Right kidney (tissue), 9 donors: ENCODE measurements at places on chromosomes 12 and 14.

GRCh38 chr12:84157170-84157569 lies 755.4 kb downstream of the SLC6A15 start:
- no peak for DNase-seq

- DNase-seq: no peak
Observed at GRCh38 chr14:105204931-105205672, 24.0 kb upstream of the NUDT14 start.

GRCh38 chr12:112937741-112938719 lies at the start of gene OAS3:
TSS of gene OAS3 (plus strand) at chr12:112938474. CDS start at chr12:112938531, 57 bp downstream.
- DNase-seq: peak; percentile 81

GRCh38 chr12:123063535-123063934 lies 83.1 kb downstream of the ARL6IP4 start:
- DNase-seq: no peak

- peak; percentile 67 for DNase-seq
Observed at GRCh38 chr12:45725631-45726602, 3.6 kb upstream of the ARID2 start.

DNA sequence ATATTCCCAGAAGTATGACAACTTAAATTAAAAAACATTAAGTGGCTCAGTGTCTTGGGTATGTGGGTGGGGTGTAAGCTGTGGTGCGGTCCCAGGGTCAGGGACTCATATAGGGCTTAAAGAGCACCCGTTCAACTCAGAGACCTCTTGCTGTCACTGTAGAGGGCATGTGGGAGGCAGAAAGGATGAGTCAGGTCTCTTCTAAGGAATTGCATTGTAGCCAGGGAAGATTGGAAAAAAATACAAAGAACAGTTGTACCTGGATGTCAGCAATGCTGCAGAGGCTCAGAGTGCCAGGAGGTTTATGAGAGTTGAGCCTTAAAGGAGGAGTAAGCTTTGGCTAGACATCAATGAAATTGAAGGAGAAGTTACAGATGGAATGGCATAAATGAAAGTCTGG lies 104.1 kb downstream of the MYRFL start:
- no peak for DNase-seq
